Stimulated activated CD8-positive, alpha-beta memory T cell treated with anti-CD3 and anti-CD28 coated beads, Interleukin-4, amount 100 ng/mL, for 24 hours (primary cell): ENCODE measurements at places on chromosomes 1 and 21.

DNA sequence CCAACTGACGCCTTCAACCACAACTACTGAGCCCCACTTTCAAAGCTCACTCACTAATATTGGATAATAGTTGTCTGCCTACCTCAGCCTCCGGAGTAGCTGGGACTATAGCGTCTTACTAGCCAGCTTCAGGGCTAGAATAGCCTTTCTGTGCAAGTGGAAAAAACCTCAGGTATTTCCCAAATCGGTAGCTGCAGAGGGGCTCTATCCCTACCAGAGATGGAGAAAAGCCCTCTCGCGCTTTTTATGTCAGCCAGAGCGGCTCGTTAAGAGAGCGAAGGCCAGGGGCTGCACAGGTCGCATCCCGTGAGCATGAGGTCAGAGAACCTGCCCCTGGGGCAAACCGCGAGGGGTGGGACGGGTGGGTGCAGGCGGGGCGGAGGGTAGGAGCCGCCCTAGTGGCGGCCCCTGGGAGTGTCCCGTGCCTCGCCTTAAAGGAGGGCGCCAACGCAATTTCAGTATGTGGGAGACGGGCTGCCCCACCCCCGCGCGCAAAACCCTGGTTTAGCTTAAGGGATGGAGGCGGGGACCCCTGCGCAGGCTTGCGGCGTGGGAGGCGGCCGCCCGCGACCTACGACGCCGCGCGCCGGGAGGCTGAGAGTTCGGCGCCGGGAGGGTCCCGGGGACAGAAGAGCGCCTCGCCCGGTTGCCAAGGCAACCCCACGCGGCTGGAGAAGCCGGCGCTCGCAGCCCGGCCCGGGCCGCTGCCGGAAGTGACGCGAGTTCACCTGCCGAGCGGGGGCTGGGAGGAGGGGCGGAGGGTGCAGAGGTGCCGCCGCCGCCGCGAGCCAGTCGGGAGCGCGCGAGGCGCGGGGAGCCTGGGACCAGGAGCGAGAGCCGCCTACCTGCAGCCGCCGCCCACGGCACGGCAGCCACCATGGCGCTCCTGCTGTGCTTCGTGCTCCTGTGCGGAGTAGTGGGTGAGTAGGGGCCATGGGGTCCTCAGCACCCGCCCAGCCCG is at the start of gene CXADR:
TSS of gene CXADR (plus strand) at position 791 of the 961 bp plus-strand sequence. CDS start at position 878, 87 bp downstream.
- peak; percentile 64 for DNase-seq

- DNase-seq: no peak
These were observed 27.9 kb upstream of the TRABD2B start for GRCh38 chr1:48025076-48025475.

- no peak for DNase-seq
These were observed 46.3 kb downstream of the XCL2 start for GRCh38 chr1:168497376-168497950.

- DNase-seq: no peak
These were observed 76.1 kb upstream of the RGS2 start for GRCh38 chr1:192732787-192733186.

DNA sequence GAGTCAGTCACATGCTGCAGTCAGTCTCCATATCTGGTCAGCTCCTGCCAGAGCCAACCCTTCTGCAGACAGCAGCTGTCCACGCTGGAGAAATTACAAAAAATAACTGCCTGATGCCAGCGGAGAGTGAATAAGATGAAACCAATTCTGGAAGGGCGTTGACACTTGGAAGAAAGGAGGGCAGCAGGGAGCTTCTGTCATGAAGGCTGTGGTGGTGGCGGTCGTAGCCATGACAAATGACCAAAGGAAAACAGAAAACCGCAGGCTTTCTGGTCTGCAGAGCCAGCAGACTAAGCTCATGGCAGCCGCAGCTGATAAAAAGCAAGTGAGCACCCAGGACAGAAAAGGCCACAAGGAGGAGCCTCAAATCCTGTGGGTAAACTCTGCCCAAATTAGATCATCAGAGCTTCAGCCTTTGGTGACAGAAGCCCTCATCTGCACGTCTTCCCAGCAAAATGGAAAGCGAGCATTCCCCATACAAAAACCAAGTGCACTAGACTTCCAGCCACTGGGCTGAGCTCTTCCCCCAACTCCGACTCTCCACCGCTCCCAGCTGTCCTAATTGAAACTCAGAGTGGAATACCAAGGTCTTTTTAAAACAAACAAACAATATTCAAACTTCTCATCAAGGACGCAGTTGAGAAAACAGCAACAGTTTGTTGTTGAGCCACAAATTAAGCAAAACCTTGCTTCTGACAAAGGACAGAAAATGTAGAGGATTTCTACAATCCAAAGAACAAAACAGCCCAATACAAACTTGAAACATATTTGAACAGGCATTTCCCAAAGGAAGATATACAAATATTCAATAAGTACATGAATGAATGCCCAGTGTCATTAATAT is 28.7 kb downstream of the RSPH1 start:
- DNase-seq: no peak

GRCh38 chr1:198893141-198893540 is 254.3 kb downstream of the PTPRC start:
- DNase-seq: no peak

GRCh38 chr1:195851016-195851601 is 757.1 kb downstream of the KCNT2 start:
- no peak for DNase-seq

GRCh38 chr1:245797592-245798348 is 643.0 kb downstream of the KIF26B start:
- no peak for DNase-seq

DNA sequence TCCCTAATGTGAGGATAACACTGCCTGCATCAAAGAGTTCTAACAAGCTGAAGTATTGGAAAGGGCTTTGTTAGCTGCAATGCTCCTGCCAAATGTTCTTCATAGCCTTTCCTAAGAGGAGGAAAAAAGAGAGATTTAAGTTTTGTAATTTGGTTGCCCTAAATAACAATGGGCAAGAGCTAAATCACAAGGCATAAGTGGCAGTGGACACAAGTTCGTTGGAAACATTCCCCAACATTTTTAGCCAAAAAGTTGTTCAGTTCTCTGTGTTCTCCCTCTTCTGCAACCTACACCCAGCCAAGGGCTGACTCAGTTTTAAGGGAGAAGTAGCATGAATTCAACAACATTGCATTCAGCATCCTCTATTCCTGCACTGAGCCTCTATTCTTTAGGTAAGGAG is 2.6 kb upstream of the UQCRHL start:
- DNase-seq: no peak

- DNase-seq: peak; percentile 24
These were observed 38.1 kb downstream of the TNFRSF9 start for GRCh38 chr1:7902478-7903085.

DNA sequence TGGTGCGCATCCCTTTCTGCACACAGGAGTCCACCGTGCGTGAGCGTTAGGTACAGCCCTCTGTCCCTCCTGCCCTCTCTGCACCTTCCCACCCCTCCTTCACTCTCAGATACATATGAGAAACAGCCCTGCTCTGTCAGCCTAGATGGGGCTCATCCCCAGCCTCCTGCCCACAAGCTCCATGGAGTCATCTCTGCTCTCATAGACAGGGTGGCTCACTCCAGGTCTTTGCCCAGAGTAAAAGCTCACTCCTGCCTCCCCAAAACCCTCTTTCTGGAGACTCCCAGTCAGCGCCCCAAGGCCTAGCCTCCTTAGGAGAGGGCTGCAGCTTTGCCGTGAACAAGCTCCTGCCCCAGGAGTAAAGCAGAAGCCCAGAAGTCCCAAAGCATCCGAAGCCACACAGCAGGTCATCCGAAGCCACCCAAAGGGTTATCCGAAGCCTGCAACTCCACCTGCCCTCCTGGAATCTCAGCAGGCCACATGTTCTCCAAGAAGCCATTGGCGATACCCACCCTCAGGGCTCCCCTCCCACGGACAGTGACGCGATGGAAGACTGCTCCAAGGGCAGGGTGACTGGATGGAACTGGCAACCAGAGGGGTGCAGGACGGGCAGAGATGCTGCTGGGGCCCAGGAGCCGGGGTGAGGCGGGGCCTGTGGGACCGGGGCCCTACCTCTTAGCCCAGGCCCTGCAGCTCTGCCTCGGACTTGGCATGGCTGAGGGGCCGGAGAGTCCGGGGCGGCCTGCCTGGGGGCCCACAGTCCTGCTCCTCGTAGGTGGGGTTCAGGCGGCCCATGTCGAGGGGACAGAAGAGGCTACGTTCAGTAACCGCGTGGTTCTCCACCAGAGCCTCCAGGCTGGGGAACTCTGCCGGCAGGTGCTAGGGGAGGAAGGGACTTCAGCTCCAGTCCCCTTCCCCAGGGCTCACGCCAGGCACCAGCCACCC is 3.6 kb upstream of the KIF17 start:
- no peak for DNase-seq

GRCh38 chr1:201649761-201650622 is 111.1 kb downstream of the NAV1 start:
- DNase-seq: no peak

DNA sequence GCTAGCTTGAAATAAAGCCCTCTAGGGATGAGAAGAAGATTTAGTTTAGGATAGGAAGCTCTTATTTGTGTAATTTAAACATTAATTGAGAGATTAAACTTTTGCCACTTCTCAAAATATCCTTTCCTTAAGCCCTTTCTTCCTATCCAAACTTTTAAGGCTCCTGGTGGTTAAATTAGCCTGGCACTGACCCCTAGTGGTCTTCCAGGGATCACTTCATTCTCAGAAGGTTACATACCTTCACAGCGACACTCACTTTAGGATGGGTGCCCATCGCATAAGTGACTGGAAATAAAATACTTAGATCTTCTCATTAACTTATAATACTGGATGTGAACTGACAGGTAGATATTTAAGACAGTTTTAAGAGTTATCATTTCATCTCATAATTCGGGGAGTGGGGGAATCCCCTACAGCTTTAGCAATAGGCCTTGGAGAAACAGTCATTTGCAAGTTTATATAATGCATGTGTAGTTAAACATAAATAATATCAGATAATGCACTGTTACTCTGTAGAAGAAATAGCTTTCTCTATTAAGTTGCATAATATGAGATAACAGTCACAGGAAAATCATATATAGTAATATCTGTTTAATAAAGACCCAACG is 7.4 kb downstream of the LHX9 start:
- no peak for DNase-seq

GRCh38 chr1:219416598-219417238 is 196.2 kb downstream of the ZC3H11B start:
- peak; percentile 30 for DNase-seq
